NCI-H1930 (cell line): ENCODE measurements at places on chromosomes 4 and X.

GRCh38 chr4:73450398-73451004 is 14.5 kb downstream of the AFP start:
- DNase-seq, result peak; percentile 33

DNA sequence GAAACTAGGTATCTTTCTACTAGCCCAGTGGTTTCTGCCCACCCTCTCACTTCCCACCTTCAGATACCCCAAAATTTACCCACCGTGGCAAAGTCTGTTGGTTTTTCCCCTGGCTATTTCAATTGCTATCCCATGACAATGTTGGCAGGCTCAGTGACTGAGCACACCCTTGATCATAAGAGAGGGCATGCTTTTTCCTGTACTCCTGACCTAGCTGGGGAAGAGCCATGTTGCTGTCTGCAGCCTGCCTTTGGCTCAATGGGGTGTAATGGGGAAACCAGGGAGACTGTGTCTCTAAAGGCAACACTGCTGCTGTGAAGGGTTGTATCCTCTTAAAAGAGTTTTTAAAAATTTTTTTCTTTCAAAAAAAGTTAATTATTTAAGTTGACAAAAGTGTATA is 90.4 kb upstream of the CITED1 start:
- DNase-seq, result no peak

- DNase-seq, result no peak
Measured at GRCh38 chr4:55458611-55459010, 62.9 kb downstream of the TMEM165 start.

DNA sequence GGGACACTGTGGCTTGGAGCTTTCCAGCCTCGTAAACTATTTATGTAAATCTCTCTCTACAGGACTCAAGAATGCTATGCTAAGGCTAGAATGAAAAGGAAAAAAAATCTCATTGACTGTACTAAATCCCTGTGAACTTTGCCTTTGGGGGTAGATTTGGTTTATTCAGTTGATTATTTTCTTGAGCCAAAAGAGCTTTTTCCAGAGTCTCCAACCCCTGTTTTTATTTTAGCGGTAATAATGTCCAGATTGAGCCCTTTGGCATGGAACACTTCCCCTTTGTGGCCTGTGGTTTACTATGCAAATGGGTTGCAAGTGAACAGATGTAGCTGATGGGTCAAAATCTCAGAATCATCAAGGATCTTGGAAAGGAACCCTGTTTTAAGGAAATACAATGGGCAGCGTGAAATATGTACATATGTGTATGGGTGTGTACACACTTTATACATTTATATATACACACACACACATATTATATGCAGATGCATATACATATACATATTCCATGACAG is 72.9 kb downstream of the FAM9B start:
- no peak for DNase-seq

- no peak for DNase-seq
Measured at GRCh38 chrX:109855501-109855900, 122.4 kb upstream of the ACSL4 start.

DNA sequence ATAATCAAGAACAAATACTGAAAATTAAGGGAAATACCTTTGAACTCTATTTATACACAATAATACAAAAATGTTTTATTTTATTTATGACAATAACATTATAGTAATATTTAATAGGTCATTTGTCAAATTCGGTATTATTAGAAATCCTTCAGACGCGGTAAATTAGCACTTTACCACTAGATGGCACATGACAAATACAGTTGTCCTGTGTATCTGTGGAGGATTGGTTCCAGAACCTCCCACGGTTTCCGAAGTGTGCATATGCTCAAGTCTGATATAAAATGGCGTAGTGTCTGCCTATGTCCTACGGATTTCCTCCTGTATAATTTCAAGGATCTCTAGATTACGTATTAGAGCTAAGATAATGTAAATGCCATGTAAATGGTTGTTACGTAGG is 8.1 kb upstream of the LINC00632 start:
- no peak for DNase-seq

DNA sequence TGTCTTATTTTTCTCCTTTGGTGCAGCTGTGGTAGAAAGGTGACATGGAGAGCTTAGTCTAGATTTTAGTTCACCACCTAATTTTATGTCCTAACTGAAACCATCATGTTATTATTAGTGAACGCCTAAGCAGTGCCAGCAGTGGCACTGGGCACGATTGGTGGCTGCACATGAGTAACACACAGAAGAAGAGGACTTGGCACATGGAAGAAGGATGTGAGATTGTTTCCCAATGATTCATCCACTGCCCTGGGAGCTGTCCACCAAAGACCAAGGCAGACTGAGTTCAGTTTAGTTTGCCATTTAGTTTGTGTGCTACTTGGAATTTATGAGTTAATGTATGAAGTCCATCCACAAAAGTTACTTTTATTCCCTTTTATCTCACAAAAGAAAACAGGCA is 68.1 kb upstream of the NAP1L5 start:
- no peak for DNase-seq

DNA sequence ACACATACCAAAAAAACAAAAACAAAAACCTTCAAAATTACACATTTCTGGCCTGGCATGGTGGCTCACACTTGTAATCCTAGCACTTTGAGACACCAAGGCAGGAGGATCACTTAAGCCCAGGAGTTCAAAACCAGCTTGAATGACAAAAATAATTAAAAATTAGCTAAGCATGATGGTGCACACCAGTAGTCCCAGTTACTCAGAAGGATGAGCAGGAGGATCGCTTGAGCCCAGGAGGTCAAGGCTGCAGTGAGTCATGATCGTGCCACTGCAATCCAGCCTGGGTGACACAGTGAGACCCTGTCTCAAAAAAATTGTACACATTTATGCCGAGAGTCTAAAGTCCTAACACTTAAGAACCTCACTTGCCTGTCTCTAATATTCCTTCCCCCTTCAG is 18.3 kb downstream of the SLC39A8 start:
- DNase-seq, result no peak

DNA sequence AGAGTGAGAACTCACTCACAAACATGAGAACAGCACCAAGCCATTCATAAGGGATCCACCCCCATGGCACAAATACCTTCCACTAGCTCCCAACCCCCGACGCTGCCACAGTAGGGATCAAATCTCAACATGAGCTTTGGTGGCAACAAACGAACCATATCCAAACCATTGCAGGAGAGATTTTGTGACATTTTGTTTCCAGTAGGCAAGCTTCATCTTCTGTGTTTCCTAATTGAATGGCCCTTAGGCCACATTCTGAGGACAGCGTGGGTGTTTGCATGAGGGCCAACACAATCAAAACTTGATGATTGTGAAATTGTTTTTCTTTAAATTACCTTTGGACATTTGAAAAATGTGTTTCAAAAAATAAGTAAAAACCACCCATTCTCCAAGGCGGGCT is 102.6 kb upstream of the LNX1 start:
- DNase-seq, result no peak

DNA sequence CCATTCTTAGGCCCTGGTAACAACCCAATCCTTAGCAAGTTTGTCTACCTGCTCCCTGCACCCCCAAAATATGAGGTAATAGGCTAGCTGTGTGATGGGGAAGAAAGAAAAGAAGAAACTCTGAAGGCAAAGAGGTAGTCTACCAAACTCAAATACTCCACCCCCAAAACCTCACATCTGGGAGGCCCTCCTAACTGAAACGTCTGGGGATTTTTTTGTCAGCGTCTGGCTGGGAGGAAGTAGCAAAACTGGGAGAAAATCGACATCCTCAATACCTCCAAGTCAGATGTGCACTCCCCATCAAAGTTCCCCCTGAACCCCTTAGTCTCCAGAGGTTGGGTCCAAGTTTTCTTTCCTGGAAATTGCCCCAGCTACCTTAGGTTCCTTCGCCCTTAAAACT is 1.0 kb downstream of the LAMP2 start:
- DNase-seq, result no peak

DNA sequence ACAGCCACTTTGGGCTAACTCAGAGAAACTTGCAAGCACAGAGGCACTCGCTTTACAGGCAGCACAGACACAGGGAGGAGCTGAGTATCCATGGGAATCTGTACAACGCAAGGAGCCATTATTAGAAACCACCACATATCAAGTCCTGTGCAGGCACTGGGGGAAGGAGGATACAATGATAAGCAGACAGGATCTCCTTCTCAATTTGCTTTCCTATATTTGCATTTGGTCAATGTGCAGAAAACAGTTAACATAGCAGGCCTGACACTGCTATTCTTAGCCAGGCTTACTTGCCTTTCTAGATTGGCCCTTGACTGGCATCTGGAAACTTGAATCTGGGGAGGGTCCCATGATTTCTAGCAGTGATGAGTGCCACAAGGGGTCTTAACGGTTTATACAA is 65.8 kb downstream of the TEC start:
- DNase-seq, result no peak

- no peak for DNase-seq
Measured at GRCh38 chrX:77528034-77528433, 80.8 kb downstream of the FGF16 start.

DNA sequence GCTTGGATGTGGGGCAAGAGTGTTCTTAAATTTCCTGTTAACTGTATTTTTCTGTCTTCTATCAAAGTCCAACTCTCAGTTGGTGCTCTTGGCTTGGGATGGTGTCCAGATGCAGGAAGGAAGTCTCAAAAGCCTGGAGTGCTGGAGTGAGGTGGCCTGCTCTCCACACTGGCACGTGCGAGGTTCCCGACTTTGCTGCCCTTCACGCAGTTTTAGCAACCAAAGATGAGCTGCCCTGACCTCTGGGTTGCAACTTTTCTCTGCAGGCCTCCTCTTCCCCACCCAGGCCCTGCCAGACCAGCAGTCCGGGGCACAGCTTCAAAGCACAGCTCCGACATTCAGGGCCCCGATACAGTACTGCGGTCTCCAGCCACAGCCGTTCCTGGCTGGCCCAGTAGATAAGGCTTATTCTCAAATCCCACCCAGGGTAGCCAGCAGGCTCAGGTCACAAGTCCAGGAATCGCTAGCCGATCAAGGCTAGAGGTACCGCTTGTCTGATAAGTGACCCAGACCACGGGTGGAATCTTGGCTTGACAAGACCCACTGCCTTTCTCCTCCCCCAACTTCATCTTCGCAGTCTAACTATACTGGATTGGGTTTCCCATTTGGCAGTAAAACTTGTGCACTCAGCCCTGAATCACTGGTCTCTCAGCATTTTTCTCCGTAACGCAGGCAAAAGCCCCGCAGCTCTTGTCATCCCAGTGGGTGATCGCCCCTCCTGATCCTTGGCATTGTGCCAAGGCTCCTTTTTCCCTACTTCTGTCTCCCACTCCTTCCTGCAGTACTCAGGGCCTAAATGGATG is 21.8 kb upstream of the JADE1 start:
- no peak for DNase-seq

GRCh38 chr4:142952821-142953580 is 106.9 kb upstream of the INPP4B start:
- no peak for DNase-seq

DNA sequence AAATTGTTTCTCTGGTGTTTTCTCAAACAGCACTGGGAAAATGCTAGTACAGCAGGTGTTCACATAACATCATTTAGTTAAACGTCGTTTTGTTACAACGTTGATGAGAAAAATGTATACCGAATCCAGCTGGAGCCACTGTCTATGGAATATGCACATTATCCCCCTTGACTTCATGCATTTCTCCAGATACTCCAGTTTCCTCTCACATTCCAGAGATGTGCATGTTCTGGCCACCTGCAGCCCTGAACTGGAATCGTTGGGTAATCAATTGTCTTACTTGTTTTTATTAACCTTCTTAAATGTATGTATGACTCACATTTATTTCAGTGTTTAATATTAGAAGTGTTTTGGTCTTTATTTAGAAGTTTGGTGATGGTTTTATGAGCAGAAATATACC is 18.4 kb upstream of the ODAM start:
- no peak for DNase-seq

DNA sequence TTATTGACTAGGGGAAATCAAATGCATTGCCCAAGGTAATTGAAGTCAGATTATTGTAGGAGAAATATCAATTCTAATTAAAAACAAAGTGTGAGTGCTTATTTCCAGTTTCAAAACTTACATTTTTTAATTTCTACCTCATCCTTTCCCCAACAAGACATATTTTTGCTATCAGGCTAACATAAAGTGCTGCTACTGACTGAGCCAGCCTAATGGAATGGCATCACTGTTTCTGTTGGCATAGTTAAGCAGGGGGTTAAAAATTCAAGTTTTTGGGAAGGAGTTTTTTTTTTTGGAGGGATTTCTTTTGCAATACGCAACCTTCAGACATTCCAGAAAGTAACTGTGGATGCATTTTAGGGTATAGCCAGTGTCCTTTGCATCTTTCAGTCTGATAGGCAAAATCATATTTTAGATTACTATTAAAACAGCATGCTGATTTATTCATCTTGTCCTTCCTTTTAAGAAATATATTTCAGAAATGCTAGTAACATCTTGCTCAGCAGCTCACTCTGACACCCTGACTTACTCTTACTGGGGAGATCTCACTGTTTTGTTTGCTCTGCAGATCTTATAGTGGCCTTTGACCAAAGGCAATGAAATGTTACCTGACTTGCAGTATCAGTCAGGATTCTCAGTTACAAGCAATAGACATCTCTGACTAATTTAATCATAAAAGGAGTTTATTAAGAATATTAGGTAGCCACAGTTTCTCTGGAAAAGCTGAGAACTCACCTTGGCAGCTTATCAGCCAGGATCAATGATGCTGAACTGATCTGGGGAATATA is 24.4 kb downstream of the GAB1 start:
- DNase-seq, result no peak

DNA sequence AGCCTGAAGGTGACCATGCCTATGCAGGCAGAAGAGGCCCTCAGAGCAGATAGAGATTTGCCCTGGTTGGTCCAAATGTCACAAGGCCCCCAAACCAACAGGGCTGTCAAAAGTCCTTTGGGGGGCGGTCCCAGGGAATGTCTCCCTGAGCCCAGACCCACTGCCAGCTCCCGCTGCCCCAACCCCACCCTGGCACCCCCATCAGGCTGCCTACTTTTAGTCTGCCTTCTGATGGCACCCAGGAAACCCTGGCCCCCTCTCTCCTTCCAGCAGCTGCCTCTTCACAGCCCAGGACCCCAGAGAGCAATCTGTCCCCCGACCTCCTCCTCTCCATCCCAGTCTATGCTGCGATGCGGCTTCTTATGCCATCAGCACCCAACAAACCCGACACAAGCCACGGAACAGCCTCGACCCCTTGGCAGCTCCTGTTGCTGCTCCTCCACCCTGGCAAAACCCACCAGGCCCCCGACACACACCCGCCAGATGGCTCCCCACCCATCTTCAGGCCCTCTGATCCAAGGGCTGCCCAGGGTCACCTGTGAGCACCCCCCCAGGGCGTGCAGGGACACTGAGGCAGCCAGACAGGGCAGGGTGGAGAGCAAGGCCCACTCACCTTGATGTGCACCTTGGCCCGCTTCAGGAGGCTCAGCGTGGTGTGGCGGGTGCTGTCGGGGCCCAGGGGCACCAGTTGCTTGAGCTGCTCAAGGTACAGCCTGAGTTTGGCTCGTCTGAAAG is 9.9 kb downstream of the MXD4 start:
- DNase-seq, result no peak

DNA sequence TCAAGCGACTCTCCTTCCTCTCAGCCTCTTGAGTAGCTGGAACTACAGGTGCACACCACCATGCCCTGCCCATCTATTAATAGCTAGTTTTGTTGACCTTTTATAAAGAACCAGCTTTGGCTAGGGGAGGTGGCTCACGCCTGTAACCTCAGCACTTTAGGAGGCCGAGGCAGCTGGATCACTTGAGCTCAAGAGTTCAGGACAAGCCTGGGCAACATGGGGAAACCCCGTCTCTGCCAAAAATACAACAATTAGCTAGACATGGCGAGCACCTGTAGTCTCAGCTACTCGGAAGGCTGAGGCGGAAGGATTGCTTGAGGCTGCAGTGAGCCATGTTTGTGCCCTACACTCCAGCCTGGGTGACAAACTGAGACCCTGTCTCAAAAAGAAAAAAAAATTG is 2.7 kb downstream of the TKTL1 start:
- DNase-seq, result no peak
